ENCODE measurements at places on chromosomes 5 and 9.

- no peak for DNase-seq
Measured at GRCh38 chr5:88940713-88941112, 57.7 kb upstream of the MEF2C start.

- no peak for DNase-seq
Measured at GRCh38 chr5:18778225-18778624, 1144.0 kb downstream of the TAF11L14 start.

DNA sequence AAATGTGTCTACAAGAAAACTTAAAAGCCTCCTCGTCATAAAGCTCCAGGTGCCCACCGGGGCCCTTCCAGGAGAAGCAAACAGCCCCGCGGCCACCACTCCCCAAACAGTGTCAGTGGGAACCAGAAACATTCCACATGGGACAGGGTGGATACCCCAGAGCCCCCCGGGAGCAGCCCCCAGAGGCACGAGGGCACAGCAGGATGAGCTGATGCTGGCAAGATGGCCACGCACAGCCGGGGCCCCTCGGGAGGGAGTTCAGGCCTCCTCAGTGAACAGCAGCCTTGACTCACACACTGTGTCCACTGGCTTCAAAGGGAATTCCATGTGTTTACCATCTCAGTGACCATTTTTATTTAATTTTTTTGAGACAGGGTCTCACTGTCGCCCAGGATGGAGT lies 10.5 kb downstream of the EXD3 start:
- DNase-seq = peak; percentile 13

DNA sequence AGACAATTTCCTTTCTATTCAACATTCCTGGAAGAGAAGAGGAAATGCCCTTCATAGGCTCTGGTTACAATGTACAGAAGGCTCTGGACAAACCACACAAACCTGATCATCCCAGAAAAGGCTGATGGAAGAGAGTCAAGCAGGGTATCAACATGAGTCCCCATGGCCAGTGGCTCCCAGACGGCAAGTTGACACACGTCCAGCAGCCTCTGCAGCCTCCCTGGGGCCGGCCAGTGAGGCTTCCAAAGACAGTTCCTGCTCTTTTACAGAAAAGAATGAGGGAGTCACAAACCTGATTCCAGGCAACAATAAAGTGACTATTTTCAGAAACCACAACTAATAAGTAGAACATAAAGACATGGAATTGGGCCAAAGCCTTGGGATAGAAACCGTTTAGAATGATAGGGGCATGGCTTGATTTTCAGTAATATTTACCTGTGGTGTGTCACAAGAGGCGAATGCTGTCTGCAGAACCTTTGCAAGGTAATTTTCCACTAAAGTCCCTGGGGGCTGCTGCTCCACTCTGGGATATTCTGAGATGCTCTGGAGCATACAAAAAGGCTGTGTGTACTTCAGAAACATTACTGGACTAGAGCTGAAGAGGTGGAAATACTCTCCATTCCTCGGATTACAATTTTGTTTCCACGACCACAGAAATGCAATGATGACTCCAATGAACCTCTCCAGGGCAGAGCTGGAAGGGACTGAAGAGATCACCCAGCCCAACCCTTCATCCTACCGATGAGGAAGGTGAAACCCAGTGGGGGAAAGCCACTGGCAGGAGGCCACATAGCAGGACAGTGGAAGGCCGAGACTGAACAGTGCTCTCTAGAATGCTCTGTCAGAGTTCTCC lies 10.4 kb downstream of the MED27 start:
- DNase-seq = no peak

GRCh38 chr9:131754846-131755245 lies 15.0 kb upstream of the RAPGEF1 start:
- DNase-seq = no peak

Data from right cardiac atrium (tissue), 5 donors.